Activated naive CD8-positive, alpha-beta T cell treated with anti-CD3 and anti-CD28 coated beads, Interleukin-2, amount 10 ng/mL, durations not matched to agents 7 days and 5 days (primary cell): ENCODE measurements at places on chromosomes 7 and 10.

DNA sequence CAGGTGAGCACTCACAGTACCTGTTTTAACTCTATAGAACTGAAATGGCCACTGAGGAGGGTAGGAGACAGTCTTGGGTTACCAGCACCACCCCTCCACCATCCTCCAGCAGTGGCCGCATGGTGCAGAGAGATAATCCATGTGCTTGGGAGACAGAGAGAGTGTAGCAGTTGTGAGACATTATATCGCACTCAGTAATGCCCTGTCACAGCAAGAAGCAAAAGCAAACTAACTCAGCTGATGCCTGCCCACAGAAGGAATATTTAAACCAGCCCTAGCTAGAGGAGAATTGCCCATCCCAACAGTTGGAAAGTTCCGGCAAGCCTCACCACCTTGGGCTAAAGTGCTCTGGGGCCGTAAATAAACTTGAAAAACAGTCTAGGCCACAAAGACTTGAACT lies 58.8 kb upstream of the HBP1 start:
- DNase-seq: no peak

DNA sequence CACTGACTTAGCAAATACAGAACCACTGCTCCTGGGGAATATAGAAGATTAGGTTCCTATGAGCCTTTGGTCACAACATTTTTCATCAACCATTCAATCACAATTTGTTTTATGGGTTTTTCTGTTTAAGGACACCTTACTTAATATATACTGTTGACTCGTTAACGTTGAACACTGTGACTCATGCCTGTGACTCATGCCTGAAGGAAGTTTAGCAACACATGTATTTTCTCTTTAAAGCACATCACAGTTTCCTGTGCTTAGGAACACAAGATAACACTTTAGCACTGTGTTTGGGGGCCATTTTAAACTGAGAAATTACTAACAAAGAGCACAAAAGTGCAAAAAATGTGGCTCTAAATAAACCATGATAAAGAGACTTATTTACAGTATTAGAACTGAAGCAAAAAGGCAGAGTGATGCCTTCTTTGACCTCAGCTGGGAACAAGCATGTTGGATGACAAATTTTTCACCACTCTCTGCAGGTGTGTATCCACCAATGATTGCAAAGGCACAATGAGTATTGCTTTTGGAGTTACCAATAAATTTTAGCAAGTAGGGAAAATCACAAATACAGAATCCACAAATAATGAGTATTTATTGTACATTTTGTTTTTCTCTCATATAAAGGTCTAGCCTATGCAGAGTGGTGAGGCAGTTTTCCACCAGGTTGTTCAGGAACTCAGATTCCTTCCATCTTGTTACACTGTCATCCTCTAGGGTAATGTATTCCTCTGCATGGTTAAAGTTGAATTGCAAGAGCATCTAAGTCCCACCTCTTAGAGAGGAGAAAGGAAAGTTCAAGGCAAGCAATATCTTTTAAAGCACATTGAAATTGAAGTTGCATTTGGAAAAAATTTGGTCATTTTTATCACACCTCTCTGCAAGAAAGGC lies 7.3 kb downstream of the FGFBP3 start:
- DNase-seq: no peak

DNA sequence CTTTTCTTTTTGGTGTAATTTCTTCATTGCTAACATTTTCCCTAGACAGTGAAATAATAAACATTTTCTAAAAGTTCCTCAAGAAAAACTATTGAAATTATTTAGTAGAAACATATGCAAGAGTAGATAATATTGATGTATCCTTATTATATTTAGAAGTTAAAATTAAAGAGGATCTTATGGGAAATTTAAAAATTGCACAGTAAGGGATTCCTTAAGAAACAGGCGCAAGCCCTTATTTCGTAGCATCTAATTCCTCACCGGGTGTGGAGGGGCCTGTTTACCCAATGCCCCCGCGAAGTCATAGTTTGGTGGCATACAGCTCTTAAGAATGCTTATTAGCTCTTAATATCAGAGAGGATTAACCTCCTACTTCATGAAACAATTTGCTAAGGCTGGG lies 467.1 kb downstream of the DNAJB6 start:
- DNase-seq: no peak

- DNase-seq: no peak
Observed at GRCh38 chr10:26156019-26156418, 60.6 kb upstream of the GAD2 start.

DNA sequence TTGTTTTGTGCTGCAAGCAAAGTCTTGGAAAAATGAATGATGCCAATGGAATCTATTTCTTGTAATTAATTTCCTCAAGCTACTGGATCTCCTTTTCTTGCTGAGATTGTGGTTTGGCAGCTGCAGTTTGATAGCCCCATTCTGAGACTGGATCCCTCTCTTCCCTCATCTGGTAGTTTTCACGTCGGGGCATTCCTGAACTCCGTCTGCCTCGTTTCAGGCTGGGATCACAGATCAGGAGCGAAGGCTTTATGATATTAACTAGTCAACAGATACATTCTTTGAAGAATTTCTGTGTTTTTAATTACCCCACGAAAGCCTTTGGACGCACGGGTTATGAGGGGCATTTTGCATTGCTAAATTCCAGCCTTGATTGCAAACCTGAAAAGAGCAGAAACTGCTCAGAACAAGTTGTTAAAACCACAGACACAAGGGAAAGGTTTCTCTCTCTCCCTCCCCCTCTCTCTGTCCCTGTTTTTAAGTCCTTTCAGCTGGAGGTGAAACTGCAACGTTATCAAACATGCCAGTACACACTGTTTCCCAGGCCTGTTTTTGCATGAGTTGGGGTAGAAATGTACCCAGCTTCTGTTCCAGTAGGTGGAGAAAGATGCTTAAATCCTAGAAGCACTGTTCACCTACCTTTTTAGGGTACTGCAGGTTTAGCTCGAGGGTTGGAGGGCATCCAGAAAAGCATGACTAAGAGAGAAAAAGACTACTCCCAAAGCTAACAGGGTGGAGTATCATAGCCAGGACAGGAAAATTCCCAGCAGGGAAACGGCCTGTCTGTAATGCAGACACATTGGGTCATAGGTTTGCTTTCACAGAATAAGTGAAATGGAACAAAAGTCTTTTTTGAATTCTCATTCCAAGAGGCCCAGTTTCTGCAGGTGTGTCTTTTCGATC lies 124.3 kb downstream of the CUX1 start:
- DNase-seq: no peak

- DNase-seq: no peak
Observed at GRCh38 chr7:70570961-70571360, 561.0 kb upstream of the GALNT17 start.

DNA sequence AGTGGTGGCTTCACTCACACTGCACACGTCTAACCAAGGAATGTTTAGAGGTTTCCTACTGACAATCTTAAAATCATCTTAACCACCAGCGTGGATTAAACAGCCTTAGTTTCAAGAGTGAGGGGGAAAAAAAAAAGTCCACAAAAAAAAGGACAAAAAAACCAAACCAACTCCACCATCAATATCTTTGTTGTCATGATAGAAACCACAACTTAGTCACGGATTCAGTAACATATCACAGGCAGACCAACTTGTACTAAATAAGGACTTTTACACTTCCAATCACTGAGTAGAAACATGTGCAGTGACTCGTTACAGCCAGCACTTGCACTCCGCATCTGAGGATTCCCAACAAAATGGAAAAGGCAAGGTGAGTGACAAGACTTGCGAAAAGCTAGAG lies 46.5 kb downstream of the FAM171A1 start:
- DNase-seq: no peak

DNA sequence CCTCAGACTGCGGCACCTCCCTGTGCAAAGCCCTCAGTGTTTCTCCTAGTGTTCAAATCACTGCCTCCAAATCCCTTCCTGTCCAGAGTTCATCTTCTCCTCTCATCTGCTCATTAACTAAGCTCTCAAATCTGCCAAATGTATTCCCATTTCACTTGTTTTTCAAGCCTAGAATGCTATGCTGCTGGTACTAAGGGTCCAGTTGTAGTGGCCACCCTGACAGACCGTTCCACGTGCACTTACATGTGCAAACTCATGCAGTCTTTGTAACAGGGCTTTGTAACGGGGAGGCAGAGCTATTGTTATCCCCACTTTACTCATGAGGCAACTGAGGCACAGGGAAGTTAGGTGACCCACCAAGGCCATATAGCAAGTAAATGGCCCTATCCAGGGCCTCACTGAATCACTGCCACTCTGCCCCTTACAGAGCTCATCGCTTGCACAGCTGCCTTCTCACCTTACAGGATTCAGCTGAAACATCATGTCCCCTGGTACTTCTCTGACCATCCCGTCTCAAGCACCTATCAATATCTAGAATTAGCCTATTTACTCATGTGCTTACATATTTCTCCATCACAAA lies 153.0 kb upstream of the PDE1C start:
- no peak for DNase-seq

DNA sequence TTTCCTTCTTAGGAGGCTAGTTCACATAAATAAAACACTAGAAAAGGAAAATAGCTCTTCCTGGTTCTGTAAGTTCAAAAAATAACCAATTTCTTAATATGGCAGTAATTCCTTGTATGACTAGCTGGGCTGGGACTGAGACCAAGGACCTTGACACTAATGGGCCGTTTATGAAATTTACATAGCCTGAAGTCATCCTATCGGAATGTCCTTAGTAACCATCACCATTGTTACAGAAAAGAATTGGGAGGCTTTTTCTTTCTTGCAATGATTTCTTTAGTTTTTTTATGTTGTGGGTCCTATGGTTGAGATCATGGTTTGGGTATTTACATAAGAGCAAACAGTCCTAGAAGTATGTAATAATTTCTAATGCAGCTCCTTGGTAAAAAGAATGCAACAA lies 87.1 kb upstream of the HDAC9 start:
- no peak for DNase-seq

DNA sequence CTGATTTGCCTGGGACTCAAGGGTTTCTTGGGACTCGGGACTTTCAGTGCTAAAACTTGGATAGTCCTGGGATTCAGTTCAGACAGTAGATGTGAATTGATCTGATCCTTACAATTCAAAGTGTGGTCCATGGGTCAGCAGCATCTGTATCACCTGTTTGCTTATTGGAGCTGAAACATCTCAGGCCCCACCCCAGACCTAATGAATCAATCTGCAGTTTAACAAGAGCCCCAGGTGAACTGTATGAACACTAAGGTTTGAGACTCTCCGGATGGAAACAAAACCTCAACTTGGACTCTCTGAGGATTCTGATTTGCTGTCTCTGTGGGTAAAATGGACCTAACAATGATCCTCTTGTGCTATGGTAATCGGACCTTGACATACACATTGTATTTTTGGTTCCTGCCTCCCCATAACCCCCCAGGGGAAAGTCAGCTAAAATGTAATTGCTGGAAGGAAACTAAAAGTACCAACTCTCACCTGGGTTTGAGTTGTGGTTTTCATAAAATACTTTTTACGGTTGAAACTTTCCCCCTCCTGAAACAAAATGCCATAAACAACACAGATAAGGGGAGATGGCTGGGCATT lies 11.7 kb downstream of the CYP26A1 start:
- DNase-seq: no peak

GRCh38 chr7:28435152-28435551 lies 22.8 kb downstream of the CREB5 start:
- DNase-seq: no peak

GRCh38 chr7:628402-628763 lies 98.1 kb upstream of the DNAAF5 start:
- DNase-seq: no peak

GRCh38 chr10:92238054-92238585 lies 52.8 kb downstream of the CPEB3 start:
- DNase-seq: no peak

DNA sequence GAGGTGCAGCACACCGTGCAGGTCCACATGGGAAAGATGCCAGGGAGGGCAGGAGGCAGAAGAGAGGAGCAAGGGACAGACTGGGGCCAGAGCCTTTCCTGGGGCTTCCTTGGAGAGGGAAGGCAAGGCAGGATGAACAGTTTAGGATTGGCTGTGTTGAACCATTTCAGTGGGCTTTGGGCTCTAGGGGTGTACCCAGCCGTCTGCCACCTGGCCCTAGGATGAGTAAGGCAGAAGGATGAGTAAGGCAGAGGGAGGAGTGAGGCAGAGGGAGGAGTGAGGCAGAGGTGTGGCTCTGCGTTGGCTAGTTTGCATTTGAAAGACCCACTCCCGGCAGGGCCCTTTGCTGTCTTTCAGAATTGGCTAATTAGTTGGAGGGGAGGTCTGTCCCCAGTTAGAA lies 31.5 kb upstream of the PRF1 start:
- no peak for DNase-seq

DNA sequence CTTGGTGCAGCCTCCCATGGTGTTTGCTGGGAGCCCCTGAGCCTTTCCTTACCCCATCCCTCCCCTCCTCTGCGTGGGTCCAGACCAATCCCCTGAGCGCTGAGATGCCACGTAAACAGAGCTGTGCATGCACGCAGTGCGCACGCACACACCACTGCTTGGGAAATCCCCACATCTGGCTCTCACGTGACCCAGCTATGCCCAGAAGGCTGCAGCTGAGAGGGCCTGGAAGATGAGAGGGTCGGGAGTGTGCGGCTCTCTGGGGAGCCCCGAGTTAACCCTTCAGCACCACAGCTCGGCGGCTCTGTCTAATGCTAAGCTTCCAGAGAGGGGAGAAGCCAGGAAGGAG lies 177.2 kb downstream of the SH3PXD2A start:
- DNase-seq: peak; percentile 76
